ENCODE measurements at places on chromosomes 5 and 9.

DNA sequence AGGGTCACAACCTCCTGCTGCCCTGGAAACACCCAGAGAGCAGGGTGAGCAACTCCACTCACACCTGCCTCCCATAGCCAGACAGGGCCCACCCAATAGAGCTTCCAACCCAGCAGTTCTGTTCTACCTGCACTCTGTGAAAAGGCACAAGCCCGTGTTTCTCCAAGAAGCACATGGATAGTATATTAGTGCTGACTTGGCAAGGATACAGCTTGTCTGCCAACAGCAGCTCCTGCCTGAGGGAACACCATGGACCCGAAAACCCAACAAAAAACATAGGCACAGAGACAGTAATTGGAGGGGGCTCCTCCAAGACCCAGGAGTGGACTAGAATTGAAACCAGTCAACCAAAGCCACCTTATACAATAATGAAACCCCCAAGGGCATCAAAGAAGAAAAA is 48.6 kb downstream of the CDKN2A start:
- H3K4me1 ChIP-seq = no peaks in the 10 kb centered on the region
- H3K27me3 ChIP-seq = peaks cover 36% of the 10 kb centered on the region
- DNase-seq = no peak
- no peak overlapping the region for H3K27ac ChIP-seq
- no peak overlapping the region for H3K4me3 ChIP-seq

DNA sequence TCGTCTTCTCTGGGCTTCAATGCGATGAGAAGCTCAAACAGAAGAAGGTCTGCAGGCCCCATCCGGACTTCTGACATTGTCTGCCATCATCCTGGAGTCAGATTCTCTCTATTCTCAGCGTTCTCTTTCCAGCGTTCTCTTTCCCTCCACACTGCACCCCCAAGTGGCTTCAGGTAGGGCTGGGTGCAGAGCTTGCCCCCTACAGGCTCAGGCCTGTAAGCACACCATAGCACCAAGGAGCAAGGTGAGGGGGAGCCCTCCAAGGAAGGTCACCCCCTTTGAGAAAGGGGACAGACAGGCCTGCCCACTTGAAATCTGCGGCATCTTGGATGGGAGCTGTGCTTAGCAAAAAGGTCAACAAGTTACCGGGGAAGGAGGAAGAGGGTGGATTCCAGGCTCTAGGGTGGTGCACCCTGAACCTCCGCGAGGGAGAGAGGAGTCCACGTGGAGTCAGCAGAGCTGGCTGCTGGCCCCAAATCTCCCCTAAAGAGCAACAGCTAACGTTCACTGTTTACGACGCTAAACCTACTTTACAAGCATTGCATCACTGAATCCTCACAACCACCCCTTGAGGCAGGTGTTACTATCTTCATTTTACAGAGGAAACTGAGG is 27.5 kb downstream of the GPX3 start:
- DNase-seq = peak; percentile 46
- H3K27ac ChIP-seq = no peak overlapping the region
- H3K36me3 ChIP-seq = peaks cover 54% of the 10 kb centered on the region
- no peaks in the 10 kb centered on the region for H3K27me3 ChIP-seq

- no peaks in the 10 kb centered on the region for H3K27me3 ChIP-seq
- no peaks in the 10 kb centered on the region for H3K4me1 ChIP-seq
- DNase-seq = no peak
- no peak overlapping the region for H3K27ac ChIP-seq
These were observed 472.7 kb upstream of the CDH9 start for GRCh38 chr5:27511061-27511460.

GRCh38 chr5:148465381-148466235 is 81.8 kb downstream of the FBXO38 start:
- H3K4me3 ChIP-seq = no peak overlapping the region
- peaks cover 11% of the 10 kb centered on the region for H3K27me3 ChIP-seq
- H3K27ac ChIP-seq = no peak overlapping the region
- no peak for DNase-seq
- no peaks in the 10 kb centered on the region for H3K4me1 ChIP-seq

DNA sequence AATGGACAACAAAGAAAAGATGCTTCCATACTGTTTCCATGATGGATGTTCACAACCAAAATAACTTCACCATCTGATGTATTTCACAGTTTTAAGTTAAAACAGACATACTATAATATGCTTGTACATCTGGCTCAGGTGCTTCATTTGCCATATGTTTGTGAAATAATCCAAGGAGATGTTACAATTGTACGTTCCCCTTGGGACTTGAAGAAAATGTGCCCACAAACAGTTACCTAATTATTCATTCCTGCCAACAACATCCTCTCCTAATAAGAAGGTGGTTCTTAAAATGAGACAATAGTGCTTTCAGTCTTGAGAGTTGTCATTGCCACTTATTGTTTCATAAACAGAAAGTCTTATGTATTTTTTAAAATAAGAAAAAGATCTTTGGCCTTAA is 33.1 kb upstream of the SMARCA2 start:
- DNase-seq = no peak
- H3K27ac ChIP-seq = no peak overlapping the region
- no peaks in the 10 kb centered on the region for H3K4me1 ChIP-seq
- no peak overlapping the region for H3K4me3 ChIP-seq

- H3K27me3 ChIP-seq = no peaks in the 10 kb centered on the region
- no peaks in the 10 kb centered on the region for H3K36me3 ChIP-seq
- H3K4me3 ChIP-seq = no peak overlapping the region
- no peak for DNase-seq
- no peak overlapping the region for H3K27ac ChIP-seq
These were observed 160.5 kb upstream of the MSX2 start for GRCh38 chr5:174563899-174564298.

DNA sequence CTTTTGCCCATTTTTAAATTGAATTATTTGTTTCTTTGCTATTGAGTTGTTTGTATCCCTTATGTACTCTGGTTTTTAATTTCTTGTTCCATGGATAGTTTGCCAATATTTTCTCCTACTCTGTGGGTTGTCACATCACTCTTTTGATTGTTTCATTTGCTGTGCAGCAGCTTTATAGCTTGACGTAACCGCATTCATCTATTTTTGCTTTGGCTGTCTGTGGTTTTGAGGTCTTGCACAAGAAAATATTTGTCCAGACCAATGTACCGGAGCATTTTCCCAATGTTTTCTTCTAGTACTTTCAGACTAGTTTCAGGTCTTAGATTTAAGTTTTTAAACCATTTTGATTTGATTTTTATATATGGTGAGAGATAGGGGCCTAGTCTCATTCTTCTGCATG is 36.2 kb upstream of the ZNF366 start:
- H3K4me1 ChIP-seq = no peaks in the 10 kb centered on the region
- H3K27me3 ChIP-seq = peaks cover 18% of the 10 kb centered on the region
- DNase-seq = no peak
- no peak overlapping the region for H3K4me3 ChIP-seq

DNA sequence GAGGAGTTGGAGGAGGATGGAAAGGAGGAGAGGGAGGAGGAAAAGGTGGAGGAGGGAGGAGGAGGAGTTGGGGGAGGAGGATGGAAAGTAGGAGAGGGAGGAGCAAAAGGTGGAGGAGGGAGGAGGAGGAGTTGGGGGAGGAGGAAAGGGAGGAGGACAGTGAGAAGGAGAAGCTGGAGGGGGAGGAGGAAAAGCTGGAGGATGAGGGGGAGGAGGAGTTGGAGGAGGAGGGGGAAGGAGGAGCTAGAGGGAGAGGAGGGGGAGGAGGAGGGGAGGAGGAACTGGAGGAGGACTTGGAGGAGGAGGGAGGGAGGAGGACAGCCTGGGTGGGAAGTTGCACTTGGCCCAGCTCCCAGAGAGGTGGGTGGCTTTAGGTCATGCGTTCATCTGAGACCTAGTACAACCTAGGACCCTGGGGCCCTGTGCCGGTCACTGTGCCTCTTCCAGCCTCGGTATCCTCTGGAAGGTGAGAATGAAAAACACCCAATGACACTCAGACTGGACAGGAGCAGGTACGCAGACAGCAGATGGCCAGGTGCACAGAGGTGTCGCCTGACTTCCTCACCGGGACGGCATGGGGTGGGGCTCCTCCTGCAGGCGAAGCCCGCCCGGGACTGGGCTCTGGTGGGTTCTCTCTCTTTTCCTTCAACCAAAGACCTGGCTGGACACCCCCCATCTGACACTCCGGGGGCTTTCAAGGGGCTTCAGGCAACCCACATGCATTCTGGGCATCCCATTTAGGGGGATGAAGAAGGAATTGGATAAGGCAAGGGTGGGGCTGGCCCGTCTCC is 12.2 kb upstream of the SLC2A6 start:
- DNase-seq = no peak
- no peak overlapping the region for H3K27ac ChIP-seq
- peaks cover 3% of the 10 kb centered on the region for H3K27me3 ChIP-seq
- H3K4me3 ChIP-seq = no peak overlapping the region
- no peaks in the 10 kb centered on the region for H3K36me3 ChIP-seq

- H3K27me3 ChIP-seq = no peaks in the 10 kb centered on the region
- no peak overlapping the region for H3K4me3 ChIP-seq
- no peaks in the 10 kb centered on the region for H3K4me1 ChIP-seq
- H3K36me3 ChIP-seq = no peaks in the 10 kb centered on the region
These were observed 53.1 kb downstream of the CTSL start for GRCh38 chr9:87778996-87779395.

DNA sequence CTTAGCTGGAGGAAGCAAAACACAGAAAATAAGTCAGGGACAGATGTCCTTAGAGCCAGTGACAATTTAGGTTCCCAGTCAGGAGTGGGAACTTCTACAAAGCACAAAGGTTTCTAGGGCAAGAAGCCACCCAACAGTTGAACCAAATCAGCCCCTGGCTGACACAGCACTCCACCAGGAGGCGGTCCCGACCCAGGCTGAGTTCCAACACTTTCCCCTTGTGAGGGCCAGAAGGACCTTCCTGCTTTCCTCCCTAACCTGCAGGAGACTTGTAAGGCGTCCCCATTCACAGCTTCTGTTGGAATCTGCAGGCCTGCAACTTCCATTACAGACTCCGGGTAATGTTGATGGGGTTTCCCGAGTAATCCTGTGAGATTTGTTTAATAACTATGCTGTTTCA is 416.4 kb upstream of the IRX1 start:
- H3K4me3 ChIP-seq = no peak overlapping the region
- H3K4me1 ChIP-seq = no peaks in the 10 kb centered on the region
- no peak overlapping the region for H3K27ac ChIP-seq
- H3K36me3 ChIP-seq = no peaks in the 10 kb centered on the region

DNA sequence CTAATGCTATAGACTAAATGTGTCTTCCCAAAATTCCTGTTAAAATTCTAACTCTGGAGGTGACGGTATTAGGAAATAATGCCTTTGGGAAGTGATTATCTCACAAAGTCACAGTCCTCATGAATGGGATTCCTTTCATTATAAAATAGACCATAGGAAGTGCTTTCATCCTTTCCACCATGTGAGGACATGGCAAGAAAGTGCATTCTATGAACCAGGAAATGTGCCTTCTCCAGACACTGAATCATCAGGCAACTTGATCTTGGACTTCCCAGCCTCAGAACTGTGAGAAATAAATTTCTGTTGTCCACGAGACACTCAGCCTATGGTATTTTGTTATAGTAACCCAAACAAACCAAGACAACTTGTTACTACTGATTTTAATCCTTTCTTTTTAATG is 582.4 kb upstream of the C9orf72 start:
- DNase-seq = no peak
- no peak overlapping the region for H3K27ac ChIP-seq
- H3K4me1 ChIP-seq = no peaks in the 10 kb centered on the region
- no peaks in the 10 kb centered on the region for H3K27me3 ChIP-seq

GRCh38 chr5:163105456-163105855 is 331.9 kb upstream of the CCNG1 start:
- H3K27ac ChIP-seq = no peak overlapping the region
- no peak for DNase-seq
- H3K27me3 ChIP-seq = no peaks in the 10 kb centered on the region
- no peaks in the 10 kb centered on the region for H3K36me3 ChIP-seq
- no peak overlapping the region for H3K4me3 ChIP-seq

DNA sequence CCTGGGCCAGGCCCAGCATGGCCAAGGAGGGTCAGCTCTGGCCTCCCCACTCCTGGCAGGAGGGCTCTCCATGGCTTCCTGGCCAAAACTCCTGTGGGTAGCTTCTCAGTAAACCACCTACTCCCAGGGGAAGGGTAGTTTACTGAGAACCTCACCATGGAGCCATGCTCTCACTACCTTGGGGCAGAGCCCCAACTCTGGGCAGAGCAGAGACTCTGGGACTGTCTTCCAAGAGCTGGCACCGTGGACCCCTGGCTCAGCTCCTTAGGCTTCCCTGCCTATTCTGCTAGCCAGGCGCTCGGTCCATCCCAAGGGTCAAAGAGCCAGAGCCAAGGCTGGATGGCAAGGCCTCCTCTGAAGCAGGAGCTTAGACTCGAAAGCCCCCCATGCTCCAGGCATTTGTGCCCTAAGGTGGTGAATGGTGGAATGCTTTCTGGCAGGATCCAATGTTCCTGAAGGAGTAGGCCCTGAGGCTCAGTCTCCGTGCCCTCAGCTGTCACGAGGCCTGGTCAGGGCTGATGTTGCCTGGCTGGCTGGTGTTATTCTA is 19.6 kb downstream of the TCF7 start:
- H3K36me3 ChIP-seq = peaks cover 66% of the 10 kb centered on the region
- no peak overlapping the region for H3K4me3 ChIP-seq
- DNase-seq = no peak
- H3K4me1 ChIP-seq = peaks cover 97% of the 10 kb centered on the region
- H3K27ac ChIP-seq = peak overlapping the region; percentile 40

DNA sequence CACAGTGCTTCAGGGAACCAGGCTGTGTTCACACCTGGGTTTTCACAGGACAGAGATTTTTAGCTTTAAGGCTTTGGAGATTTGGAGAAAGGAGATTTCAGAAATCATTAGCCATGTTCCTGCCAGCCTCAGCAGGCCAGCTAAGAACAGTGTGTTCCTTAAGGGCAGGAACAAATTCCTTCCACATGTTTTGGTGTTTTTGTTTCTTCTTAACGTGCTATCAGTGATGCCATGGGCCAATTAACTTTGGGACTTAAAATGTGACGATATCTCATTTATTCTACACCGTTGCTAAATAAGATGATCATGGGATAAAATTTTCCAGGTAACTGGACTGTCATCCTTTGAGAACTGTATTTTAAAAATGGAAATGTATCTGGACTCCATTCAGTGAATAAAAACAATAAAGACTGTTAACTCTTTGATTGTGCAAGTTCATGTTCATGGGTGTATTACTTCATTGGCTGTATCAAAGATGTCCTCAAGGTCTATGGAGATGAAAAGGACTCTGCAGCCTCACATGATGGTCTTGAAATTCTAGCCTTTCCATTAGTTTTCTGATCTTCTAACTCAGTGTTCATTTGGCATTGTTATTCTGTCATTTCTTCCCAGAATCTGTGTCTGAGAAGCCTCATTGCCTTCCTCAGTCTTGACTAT is 72.3 kb downstream of the ZNF366 start:
- H3K4me1 ChIP-seq = no peaks in the 10 kb centered on the region
- H3K27ac ChIP-seq = no peak overlapping the region
- no peaks in the 10 kb centered on the region for H3K36me3 ChIP-seq
- H3K27me3 ChIP-seq = peaks cover 6% of the 10 kb centered on the region
- DNase-seq = no peak

- H3K4me3 ChIP-seq = no peak overlapping the region
- H3K36me3 ChIP-seq = peaks cover 4% of the 10 kb centered on the region
- peaks cover 19% of the 10 kb centered on the region for H3K4me1 ChIP-seq
- H3K27ac ChIP-seq = no peak overlapping the region
These were observed 3.8 kb upstream of the NEUROG1 start for GRCh38 chr5:135539430-135540005.

DNA sequence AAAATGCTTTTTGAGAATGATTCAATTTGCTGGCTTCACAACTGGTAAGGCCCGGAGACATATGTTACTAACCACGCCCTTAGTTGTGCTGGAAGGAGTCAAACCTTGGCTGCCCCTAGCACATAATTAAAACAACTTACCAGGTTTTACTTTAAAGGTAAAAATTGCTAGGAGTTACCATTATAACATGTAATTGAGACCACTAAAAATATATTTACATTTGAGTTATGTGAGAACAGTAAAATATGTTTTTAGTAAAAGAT is 435.6 kb upstream of the CDH9 start:
- no peak for DNase-seq
- no peaks in the 10 kb centered on the region for H3K27me3 ChIP-seq
- no peaks in the 10 kb centered on the region for H3K36me3 ChIP-seq
- no peak overlapping the region for H3K4me3 ChIP-seq
